ENCODE measurements at places on chromosomes 13 and 19.
A peak's percentile ranks its signal among the peaks of the same experiment; 100 is the strongest.

DNA sequence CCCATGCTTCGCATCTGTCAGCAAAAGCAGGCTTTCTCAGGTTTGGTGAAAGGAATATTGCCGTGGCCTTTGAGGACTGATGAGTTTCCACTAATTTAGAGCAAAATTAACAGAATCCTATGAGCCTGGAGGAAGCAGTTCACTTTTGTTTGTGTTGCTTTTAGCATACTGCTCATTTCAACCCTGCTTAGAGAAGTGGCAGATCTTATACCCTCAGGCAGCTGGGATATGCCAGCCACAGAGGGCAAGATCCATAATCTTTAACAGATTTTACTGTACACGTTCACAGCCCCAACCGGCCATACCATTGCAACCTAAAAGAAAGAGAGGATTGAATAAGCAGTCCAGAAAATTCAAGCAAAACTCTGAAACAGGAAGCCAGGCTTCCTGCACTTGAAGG is 60.5 kb downstream of the COL4A2 start:
- DNase-seq = no peak

DNA sequence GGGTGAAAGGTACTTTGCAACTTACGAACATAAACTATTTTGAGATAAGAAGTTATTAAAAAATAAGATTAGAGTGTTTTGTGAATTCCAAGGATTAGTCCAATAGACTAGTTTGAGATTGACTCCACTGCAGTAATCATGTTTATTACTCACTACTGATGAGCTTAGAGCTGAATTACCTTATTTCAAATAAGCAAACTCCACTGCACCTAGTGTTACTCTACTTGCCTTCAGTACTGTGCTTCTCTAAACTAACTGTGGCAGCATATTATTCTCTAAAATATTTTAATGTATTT is 111.7 kb downstream of the MIPEP start:
- no peak for DNase-seq

GRCh38 chr13:36445891-36446351 is 13.6 kb downstream of the CCNA1 start:
- no peak for DNase-seq

DNA sequence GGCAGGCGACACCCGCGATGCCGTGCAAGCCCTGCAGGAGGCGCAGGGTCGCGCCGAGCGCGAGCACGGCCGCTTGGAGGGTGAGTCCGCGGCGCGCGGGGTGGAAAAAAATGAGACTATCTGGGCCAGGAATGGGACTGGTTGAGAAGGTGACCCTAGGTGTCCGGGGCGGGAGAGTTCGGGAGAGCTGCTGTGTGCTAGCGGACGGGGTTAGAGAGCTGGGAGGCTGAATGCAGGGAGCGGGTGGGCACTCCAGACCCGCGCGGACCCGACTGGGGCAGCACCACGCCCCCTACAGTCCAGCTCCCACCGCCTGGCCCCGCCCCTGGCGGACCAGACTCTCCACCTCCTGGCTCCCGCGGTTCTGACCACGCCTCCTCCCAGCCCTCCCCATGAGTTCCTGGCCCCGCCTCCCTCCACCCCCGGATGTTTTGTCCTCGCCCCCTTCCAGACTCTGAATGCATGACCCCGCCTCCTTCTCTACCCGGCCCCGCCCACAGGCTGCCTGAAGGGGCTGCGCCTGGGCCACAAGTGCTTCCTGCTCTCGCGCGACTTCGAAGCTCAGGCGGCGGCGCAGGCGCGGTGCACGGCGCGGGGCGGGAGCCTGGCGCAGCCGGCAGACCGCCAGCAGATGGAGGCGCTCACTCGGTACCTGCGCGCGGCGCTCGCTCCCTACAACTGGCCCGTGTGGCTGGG is 1.5 kb downstream of the CLEC11A start:
- peak; percentile 97 for DNase-seq
